ENCODE measurements at places on chromosomes 12 and 14.

GRCh38 chr12:40937891-40938290 lies 245.7 kb downstream of the CNTN1 start:
- no peak for DNase-seq

- peak; percentile 40 for DNase-seq
These were observed 4.3 kb downstream of the IRF2BPL start for GRCh38 chr14:77024171-77024691.

DNA sequence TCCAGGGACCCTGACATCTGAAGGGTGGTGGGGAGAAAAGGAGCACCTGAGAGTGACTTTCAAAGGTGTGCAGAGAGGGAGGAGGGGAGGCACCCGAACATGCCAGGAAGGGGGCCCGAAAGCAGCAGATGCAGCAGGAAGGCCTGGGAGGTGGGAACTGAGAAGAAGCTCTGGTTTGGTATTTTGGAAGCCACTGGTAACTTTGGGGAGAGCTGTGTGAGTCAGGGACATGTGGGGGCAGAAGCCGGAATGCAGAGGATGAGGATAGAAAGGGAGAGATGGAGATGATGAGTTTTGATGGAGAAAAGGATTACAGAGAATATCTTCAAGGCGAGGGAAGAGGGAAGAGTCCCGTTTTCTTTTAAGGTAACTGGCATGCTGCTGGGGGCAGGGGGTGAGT lies 50.1 kb downstream of the NRXN3 start:
- no peak for DNase-seq

GRCh38 chr12:24066865-24067264 lies 117.4 kb upstream of the SOX5 start:
- DNase-seq, result no peak

GRCh38 chr14:52233693-52234092 lies 33.8 kb upstream of the PTGDR start:
- DNase-seq, result no peak

DNA sequence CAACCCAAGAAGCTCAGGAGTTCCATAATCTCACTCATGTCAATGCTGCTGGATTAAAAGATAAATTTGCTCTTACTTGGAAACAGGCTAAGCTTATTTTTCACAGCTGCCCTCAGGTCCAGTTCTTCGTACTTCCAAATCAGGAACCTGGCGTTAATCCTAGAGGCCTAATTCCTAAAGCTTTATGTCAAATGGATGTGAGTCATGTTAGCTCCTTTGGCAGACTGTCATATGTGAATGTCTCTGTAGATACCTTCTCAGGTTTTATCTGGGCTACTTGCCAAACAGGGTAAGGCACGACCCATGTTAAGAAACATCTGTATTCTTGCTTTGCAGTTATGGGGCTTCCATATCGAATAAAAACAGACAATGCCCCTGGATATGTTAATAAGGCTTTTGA lies 504.6 kb downstream of the ALG10 start:
- no peak for DNase-seq

GRCh38 chr12:114032801-114033200 lies 66.7 kb upstream of the RBM19 start:
- no peak for DNase-seq

DNA sequence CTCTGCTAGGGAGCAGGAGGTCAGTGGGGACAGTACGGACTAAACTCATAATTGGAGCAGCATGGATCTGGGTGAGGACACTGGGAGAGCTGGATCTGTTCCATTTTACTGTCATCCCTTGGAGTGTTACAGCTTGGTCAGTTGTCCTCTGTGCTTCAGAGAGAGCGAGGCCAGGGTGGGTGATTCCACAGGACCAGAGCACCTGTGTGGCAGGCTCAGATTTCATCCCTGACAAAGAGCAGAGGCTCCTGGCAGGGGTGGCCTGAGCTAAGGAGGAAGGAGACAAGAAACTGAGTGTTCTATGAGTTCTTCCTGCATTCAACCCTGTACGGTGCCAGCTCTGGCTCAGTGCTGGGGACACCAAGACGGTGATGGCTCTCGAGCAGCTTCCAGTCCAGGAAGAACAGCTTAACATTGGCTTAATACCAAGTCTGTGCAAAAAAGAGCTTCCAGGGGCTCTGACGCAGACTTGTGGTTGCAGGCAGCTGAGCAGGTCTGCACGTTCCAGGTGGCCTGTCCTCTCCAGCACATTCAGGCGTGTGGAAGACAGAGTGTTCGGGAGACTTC lies 8.4 kb upstream of the PGF start:
- DNase-seq, result no peak

DNA sequence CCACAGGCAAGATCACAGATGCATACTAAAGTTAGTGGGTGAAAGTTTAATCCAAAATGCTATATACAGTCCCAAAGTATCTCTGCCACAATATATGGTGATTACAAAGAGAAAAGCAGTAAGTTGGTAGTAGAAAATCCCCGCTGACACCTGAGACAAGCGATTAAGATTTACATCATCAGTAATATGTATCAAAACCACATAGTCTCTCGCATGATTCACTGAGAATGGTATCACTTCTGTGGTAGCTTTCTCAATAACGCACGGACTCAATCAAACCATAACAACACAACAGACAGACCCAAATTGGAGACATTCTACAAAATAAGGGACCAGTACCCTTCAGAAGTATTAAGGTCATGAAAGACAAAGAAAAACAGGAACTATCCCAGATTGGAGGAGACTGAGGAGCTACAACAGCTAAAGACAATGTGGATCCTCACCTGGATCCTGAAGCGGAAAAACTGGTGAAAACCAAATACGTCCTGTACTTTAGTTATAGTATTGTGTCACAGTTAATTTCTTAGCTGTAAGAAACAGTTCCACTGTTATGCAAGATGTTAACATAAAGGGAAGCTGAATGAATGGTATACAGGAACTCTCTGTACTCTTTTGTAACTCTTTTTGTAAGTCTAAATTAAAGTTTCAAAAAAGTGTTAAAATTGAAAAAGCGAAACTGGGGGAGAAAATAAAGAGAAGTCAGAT lies 51.0 kb downstream of the SPTLC2 start:
- DNase-seq, result no peak

GRCh38 chr14:66444271-66444927 lies 41.8 kb upstream of the CCDC196 start:
- no peak for DNase-seq

DNA sequence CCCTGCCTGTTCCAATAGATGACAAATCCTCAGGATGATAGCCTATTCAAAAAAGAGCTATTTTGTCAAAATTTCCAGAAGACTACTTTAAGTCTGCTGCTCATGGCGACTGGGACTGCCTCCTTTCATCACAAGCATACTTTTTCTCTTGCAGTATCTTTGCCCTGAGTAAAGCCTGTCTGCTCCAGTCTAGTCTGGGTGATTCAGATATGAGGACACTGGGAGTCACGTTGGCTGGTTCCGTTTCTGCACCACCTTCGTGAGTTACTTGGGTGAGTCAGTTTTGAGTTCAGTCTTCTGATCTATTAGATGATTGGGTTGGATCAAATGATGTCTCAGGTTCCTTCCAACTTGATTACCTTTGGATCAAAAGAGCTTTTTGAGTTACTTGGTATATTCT lies 301.3 kb upstream of the STXBP6 start:
- no peak for DNase-seq

DNA sequence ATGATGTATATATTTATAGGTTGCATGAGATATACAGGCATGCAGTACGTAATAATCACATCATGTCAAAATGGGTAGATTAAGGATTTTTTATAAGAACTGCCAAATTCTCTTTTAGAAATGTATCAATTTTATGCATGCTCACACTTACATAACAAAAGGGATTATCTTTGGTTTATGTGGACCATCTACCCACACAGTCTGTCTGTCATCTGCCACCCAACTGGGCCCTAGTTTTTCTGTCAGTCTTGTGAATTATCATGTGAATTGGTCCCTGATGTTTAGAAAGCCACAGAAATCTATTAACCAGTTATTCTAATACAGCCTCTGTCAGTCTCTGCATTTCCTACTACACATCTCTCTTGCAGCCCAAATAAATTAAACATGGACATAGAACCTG lies 133.4 kb downstream of the ACSS3 start:
- DNase-seq, result no peak

DNA sequence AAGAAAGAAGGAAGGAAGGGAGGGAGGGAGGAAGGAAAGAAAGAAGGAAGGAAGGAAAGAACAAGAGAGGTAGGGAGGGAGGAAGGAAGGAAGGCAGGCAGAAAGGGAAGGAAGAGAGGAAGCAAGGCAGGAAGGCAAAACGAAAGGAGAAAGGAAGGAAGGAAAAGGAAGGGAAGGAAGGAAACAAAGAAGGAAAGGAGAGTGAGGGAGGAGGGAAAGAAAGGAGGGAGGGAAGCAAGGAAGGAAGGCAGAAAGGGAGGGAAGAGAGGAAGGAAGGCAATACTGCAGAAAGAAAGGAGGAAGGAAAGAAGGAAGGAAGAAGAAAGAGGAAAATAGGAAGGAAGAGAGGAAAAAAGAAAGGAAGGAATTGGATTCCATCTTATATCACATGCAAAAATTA lies 1303.1 kb upstream of the TMEM132C start:
- no peak for DNase-seq

DNA sequence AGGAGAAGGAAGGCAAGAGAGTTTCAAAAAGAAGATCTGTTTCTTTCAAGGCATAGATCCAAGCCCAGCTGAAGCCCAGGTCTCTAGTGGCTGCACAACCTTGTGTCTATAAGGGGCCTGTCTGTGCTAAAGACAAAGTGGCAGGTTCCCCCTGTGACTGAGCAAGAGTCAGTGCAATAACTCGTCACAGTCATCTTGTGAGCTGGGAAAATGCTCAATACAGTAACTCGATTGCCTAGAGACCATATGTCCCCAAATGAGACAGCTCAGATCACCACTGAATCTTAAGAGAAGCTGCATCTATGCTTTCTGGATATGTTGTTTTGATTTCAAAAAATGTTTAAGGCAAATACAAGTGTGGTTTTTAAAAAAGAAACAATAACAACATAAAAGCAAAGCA lies 24.2 kb downstream of the ST8SIA1 start:
- no peak for DNase-seq

- DNase-seq, result no peak
These were observed 16.4 kb downstream of the FOXJ2 start for GRCh38 chr12:8048906-8049305.

DNA sequence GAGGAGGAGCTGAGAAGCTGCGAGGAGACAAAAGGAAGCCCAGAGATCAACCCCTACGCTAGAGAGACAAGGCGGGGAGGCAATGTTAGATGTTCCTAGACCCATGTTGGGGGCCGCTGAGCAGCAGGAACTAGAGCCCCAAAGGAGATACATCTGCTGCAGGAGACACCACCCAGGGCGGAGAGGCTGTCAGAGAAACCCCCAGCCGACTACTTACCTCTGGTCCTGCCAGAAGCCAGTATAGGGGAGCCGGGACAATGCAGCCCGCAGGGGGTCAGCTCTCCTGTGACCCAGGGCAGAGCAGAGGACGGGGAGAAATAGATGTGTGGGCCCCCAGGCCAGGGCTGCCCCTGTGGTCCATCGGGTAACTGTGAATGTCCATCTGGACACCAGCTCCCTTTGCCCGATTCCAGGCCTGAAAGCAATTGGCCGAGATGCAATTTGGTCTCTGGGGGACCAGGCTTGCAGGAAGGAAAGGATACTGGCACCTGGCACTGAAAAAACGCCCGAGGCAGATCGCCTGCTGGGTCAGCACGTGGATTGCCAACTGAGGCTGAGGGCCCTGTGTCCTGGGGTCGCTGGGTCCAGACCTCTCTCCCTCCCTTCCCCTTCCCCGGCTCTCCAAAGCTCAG lies 34.9 kb downstream of the SYNE3 start:
- no peak for DNase-seq

DNA sequence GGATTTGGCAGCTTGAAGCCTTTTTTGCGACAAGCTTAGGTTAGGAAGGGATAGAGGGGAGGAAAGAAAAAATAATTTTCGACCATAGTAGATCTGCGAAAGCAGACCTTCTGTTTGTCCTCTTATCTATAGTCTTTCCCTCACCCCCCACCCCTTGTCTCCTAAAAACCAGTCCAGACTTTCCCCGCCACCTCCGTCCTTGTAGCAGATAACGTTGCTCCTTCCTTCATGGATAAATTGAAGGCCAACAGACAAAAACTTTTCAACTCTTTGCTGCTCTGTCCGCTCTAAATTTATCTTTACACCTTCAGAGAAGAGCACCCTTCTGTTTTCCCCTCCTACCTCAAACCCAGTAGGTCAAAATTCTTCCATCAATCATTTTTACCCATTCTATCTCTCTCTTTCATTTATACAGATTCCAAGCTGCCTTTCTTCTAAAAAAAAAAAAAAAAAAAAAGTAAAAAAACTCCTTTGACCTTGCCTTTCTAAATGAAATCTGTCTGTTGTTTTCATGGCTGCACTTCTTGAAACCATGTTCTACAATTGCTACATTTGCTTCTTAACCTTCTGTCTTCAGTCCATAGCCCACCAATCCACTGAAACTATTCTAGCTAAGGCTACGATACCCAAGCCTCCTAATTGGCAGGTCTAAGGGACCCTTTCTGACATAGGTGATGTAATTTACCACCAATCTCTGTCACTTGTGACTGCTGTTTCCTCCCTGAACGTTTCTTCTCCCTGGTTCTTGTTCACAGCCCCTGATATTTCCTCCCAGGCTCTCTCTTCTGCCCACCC lies 11.1 kb upstream of the NEMF start:
- DNase-seq, result no peak

DNA sequence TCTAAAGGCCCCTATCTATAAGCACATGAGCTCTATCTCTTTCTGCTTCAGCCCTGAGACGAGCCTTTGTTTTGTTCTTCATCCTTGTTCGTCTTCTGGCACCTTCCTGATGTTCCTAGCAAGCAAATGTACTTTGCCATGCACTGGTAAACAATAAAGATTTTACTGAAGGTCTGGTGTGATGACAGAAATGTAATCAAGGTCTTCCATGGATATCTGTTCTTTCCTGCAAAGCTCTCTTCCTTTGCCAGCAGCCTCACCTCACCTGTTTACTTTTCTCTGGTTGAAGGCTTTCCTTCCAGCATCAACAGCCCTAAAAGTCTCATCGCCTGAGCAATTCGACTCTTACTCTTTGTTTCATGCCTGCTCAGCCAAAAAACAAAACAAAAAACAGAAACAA lies 330.3 kb downstream of the PCNX1 start:
- no peak for DNase-seq

GRCh38 chr14:68011406-68012028 lies 191.9 kb downstream of the RAD51B start:
- no peak for DNase-seq

DNA sequence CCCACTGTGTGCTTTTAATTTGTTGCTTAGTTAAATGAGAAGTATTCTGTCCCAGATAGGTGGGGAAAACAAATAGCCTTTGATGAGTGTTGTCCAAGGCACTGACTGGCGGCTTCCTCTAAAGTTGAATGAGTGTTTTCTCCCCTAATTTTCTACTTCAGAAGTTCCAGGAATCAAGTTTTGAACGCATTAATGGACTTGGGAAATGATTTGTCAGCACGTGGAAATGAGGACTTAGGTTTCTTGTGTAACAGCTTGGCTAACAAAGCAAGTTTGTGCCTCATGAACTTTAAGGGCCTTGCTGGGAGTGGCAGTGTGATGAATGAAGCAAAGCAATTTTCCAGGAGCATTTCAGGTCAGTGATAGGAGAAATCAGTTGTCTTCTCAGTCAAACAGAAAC lies 56.9 kb downstream of the LIN52 start:
- DNase-seq, result no peak

Data from naive thymus-derived CD8-positive, alpha-beta T cell (primary cell).